ENCODE measurements at places on chromosomes 5 and 9. TPM values are rescaled to one million over a fixed set of nuclear protein-coding genes. Genes with fewer than 3 reads are reported as not detected.
A peak's percentile ranks its signal among the peaks of the same experiment; 100 is the strongest.

- DNase-seq, result no peak
Measured at GRCh38 chr5:170430866-170431437, 41.8 kb upstream of the KCNMB1 start.

DNA sequence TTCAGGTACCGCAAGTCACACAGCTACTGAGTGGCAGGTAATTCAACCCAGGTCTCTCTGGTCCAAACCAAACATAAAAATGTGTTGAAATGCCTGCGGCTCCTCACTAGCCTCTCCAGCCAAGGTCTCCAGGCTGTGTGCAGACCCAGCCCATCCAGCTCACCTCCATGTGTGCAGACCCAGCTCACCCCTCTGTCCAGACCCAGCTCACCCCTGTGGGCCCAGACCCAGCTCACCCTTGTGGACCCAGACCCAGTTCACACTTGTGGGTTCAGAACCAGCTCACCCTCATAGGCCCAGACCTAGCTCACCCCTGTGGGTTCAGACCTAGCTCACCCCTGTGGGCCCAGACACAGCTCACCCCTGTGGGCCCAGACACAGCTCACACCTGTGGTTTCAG lies 188.0 kb upstream of the ADCY2 start:
- no peak for DNase-seq

DNA sequence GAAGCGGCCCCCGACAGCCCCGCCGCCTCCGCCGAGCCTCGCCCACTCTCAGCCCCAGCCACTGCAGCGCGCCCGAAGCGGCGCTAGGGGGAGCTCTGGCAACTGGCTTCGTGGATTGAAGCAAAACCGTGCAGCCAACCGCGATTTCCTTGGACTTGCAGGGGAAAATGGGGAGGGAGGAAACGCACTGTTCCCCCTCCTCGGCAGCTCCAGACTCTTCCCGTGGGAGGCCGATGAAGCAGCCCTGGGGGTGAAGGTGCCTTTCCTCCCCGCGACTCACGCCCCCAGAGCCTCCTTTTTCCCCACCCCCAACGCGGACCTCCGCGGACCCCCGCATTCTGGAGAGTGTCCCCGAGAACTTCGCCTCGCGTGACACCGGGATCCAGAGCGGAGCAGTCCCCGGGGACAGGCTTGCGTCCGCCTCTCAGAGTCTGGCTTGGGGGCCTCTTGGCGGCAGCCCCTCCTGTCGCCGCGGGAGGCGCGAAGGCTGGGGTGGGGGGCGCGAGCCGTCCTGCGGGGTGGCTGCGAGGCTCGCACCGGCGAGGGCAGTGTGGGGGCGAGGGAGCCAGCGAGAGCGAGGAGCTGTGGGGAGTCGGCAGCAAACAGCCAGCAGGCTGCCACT lies 3.8 kb downstream of the IER5L start:
- DNase-seq, result peak; percentile 91

DNA sequence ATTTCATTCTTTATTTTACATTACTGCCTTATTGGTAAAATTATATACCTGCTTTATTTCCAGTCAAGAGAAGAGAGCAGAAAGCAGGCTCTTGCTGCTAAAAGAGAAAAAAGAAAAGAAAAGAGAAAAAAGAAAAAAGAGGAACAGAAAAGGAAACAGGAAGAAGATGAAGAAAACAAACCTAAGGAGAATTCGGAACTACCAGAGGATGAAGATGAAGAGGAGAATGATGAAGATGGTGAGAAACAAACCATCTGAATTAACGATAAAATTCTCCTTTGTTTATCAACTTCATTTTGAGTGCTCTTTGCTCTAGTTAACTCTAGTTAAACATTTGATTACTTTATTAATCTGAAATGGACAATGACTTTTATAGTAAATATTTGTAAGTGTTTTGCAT lies 23.5 kb upstream of the EIF4EBP3 start:
- DNase-seq, result no peak

GRCh38 chr9:34430843-34431437 lies 27.4 kb downstream of the FAM219A start:
- peak; percentile 70 for DNase-seq

GRCh38 chr5:143118222-143118621 lies 285.3 kb downstream of the NR3C1 start:
- no peak for DNase-seq

DNA sequence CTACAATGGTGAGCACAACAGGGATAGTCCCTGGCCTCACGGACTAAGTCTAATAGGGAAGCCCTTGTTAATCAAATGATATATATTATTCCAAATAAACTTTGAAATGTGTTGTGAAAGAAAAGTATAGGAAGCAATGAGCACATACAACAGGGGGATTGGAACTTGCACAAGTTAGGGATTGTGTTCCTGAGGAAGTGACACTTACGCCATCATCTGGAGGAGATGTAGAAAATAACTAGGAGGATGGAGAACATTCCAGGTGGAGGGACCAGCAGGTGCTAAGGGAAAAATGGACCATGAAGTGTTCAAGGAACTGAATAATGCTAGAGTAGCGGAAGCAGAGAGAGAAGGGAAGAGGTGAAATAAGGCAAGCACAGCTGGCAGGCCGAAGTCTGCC lies 18.8 kb upstream of the RPS23 start:
- no peak for DNase-seq

DNA sequence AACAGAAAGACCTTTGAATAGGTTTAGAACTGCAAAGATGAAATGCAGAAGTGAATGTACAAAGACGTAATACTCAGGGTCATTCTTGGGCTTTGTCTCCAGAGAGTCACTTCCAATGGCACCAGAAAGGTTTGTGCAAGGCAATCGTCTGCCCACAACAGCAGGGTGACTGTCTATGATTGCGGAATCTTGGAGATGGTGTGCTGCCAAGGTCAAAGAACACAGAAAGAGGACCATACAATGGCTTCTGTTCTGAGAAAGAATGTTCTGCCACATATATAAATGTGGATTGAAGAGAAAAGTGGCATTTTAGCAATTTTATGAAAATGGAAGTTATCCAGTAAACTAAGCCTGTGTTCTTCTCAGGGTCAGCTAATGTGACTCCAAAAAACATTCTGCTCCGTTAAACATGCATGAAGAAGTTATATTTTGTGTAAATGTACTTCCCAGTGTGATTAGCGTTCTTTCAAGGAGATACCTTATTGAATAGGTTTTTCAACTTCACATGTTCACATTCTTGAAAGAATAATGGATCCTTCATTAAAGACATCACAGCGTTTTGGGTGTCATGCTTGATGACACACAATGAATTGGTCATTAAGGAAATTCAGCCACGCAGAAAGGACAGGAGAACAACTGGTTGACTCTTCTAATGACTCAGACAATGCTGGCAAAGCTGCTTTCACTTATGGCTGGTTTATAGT lies 73.4 kb upstream of the CDH6 start:
- peak; percentile 32 for DNase-seq

The KCNV2 gene
- total RNA-seq, result not detected

DNA sequence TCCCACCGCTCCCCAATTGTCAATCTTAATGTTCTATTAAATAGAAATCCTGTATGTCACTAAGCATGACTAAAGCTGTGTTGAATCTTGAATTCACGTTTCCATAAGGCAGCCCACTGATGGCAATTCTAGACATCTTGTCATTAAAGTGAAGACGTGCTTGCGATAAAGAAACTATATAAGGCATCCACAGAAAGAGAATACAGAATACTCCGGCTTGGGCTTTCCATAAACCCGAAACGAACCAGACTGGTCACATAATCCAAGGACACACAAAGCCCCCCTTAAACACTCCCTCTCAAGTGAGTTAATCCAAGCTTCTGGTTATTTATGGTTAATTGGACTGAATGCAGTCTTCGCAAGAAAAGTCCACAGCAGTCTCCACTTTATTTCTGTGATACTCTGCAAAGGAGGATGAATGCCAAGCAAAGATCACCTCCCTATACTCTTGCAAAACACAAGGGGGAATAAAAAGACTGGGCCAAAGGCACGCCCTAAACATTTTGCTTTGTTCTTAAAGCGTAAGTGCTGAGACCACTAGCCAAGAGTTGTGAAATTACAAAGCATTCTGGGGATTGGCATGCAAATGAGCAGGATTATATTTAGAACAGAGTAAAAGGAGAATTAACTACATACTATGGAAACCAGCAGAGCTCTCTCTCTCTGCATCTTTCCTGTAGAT lies 54.7 kb downstream of the DPYSL3 start:
- peak; percentile 88 for DNase-seq

DNA sequence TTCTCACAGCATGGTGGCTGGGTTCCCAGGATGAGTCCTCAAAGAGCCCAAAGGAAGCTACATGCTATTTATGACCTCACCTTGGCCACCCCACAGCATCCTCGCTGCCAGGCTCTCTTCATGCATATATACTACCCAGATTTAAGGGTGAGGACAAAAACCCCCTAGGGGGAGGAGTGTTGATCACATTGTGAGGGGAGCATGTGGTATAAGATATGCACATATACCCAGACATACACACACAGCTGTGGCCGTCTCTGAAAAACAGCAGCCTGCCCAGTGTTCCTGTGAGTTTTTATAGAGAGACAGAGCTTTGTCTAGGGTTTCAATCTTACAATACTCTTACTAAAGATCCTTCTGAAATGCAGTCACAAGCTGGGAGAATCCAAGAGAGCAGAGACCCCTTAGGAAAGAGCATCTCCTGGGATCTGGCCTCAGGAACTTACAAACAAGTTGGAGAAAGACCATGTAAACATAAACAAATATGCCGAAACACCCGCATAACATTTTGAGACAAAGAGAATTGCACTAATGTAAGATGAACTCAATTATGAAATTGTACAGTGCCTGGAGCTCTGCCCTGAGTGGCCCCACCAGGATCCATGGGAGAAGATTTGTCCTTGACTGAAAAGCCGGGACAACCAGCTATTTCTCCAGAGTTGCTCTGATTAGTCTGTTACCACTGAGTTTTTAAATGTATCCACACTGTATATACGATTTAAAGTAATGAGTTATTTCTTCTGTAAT lies 146.4 kb downstream of the GADD45G start:
- no peak for DNase-seq

- no peak for DNase-seq
Measured at GRCh38 chr9:121997791-121998190, 95.3 kb downstream of the TTLL11 start.

Measured in MCF 10A (cell line).